Keratinocyte (primary cell): ENCODE measurements at places on chromosomes 1 and 21. TPM values are rescaled to one million over a fixed set of nuclear protein-coding genes. Genes with fewer than 3 reads are reported as not detected.
A peak's percentile ranks its signal among the peaks of the same experiment; 100 is the strongest.

- no peak overlapping the region for H3K4me3 ChIP-seq
- peaks cover 10% of the 10 kb centered on the region for H3K4me1 ChIP-seq
- no peak overlapping the region for H3K27ac ChIP-seq
- H3K36me3 ChIP-seq = no peaks in the 10 kb centered on the region
Measured at GRCh38 chr1:226629210-226629895, 80.8 kb downstream of the STUM start.

- H3K4me1 ChIP-seq = peaks cover 22% of the 10 kb centered on the region
- peak; percentile 15 for DNase-seq
- peaks cover 8% of the 10 kb centered on the region for H3K36me3 ChIP-seq
- no peak overlapping the region for H3K4me3 ChIP-seq
- H3K27me3 ChIP-seq = no peaks in the 10 kb centered on the region
Measured at GRCh38 chr1:154609398-154610380, 1.7 kb upstream of the ADAR start.

- no peaks in the 10 kb centered on the region for H3K4me1 ChIP-seq
- no peak overlapping the region for H3K4me3 ChIP-seq
- DNase-seq = no peak
- H3K27ac ChIP-seq = no peak overlapping the region
- H3K36me3 ChIP-seq = no peaks in the 10 kb centered on the region
Measured at GRCh38 chr1:164064501-164064900, 494.5 kb upstream of the PBX1 start.

DNA sequence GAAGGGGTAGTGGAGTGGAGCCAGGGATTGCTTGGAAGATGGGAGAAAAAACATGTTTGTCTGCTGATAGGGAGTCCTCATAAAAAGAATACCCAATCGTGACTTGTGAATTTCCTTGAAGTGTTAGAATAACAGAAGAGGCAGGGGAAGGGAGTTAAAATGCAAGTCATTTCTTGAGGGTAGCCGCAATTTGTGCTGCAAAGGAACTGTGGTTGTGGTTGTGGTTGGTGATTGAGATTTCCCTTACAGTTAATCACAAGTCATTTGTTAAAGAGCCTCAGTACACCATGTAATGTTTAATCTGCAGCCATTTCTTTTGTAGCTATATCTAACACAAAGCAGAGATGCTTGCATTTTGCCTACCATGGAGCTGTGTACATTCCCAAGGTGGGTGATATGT, 38.5 kb upstream of the EGLN1 start:
- H3K27ac ChIP-seq = no peak overlapping the region
- DNase-seq = no peak
- H3K27me3 ChIP-seq = no peaks in the 10 kb centered on the region
- no peak overlapping the region for H3K4me3 ChIP-seq

DNA sequence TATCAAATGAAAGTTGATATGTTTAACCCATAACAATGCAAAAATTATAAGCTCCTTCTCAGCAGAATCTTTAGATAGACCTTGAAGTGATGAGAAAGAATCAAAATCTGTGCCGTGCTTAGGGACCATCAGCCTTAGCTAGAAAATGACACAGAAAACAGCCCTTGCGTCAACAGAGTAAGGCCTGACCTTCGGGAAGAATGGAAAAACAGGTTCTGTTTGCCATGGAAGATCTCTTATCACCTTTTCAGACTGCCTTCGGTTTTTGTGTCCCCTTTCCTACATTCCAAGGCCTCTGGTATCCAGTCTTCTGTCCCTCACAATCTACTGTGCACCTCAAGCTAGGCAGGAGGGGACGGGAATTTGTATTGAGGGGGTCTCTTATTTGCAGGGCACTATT, 37.6 kb upstream of the DPT start:
- no peaks in the 10 kb centered on the region for H3K36me3 ChIP-seq
- H3K4me1 ChIP-seq = peaks cover 23% of the 10 kb centered on the region

DNA sequence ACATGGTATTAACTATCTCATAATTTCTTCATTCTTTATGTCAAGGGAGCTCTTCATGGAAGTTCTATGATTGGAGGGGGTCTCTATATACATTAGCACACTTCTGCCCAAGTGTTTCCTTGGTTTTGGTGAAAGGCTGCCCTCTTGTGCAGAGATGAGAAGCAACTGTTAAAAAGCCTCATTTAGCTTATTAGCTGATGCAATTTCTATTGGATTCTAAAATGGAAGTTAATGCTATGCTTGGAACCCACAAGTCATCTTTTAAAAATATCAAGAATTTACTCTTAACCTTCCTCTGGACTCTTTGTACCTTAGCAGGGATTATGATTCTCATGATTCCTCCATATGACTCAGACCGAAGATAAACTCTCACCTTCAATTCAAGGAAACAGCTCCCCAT, 328.9 kb downstream of the PTBP2 start:
- H3K36me3 ChIP-seq = no peaks in the 10 kb centered on the region
- H3K4me1 ChIP-seq = no peaks in the 10 kb centered on the region
- no peak overlapping the region for H3K27ac ChIP-seq
- H3K27me3 ChIP-seq = no peaks in the 10 kb centered on the region
- no peak for DNase-seq
- H3K4me3 ChIP-seq = no peak overlapping the region

DNA sequence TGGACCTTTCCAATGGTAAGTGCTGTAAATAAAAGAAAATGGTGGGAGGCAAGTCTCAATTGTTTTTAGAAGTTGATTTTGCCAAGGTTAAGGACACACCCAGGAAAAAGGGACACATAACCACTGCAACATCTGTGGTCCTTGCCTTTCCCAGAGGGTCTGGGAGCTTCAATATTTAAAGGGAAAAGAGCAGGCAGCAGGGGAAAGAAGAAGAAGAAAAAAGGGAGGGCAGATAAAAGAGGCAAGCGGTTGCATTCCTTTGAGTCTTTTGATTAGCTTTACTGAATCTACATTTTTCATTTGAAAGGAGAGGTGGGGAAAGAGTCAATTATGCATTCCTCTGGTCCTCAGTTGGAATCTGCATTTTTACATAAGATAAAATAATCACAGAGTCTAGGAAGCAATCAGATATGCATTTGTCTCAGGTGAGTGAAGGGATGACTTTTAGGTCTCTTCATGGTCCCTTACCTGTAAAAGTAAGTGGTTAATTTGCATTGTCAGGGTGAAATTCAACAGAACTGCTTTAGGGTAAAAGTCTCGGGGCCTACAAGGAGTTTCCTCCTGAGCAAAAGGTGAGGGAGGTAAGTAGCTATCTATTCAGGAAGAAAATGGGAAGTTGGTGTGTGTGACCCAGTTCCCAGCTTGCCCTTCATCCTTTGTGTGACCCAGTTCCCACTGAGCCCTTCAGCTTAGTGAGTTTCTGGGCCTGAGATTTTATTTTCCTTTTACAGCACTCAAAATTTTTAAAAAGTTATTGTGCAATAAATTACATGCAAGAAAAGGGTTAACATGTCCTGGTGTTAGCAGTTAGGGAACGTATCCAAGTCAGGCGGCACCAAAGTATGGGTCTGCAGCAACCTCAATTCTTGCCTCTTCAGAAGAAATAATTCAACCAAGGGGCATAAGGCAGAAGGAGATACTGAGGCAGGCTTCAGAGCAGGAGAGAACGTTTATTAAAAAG, 8.6 kb upstream of the CNIH3 start:
- H3K27ac ChIP-seq = no peak overlapping the region
- H3K4me1 ChIP-seq = no peaks in the 10 kb centered on the region
- DNase-seq = no peak
- H3K36me3 ChIP-seq = no peaks in the 10 kb centered on the region

DNA sequence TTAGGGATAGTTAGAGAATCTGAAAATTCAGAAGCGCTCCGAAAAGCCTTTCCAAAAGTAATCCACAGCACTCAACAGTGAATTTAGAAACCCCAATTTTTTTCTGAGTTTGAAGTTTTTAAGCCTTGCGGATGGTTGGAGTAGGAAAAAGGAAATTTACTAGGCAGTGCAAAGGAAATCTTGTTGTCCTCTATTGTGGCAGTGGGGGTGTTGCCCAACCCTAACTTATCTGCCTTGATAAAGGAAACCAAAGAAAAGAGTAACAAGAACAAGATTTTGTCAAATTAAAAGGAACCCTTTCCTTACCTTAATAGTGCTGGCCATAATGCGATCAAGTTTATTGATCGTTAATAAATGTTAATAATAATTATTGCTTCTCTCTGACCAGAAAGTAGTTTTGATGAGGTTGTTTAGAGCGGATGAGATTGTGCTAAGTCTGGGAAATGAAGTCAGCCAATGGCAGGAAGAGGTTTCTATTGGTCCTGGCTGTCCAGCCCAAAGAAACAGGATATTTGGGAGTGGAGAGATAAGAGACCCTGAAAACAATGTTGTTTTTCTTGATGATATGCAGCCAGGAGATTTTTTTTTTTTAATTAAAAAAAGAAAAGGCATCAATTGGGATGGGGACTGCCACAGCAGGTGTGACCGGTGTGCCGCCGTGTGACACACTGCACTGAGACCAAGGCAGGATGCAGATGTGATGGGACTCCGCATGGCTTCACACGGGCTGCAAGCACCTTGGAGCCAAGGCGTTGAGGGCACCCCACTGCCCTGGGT, at the start of gene ERG:
Gene ERG, minus strand, starts transcription at position 421 of the 777 bp plus-strand sequence. Its CDS starts 97 bp downstream, at position 324.
- H3K27ac ChIP-seq = no peak within 1 kb of the TSS
- H3K36me3 ChIP-seq = no peaks in the 10 kb centered on the region
- no peaks in the 10 kb centered on the region for H3K27me3 ChIP-seq
- peaks cover 2% of the 10 kb centered on the region for H3K4me1 ChIP-seq

The GCSAML gene
- polyA plus RNA-seq = not detected in 3 replicates

The PGLYRP3 gene
- polyA plus RNA-seq = 0.93 to 1.9 TPM (median 1.0 TPM) in 3 replicates

The KRTAP7-1 gene
- not detected in 3 replicates for polyA plus RNA-seq
